ENCODE measurements at places on chromosomes 11 and 22. TPM values are rescaled to one million over a fixed set of nuclear protein-coding genes. Genes with fewer than 3 reads are reported as not detected.

Gene F2
- total RNA-seq: 2.4 TPM

Gene TXN2
- 141 TPM for total RNA-seq

Gene GGT1
- total RNA-seq: 75.3 TPM

Gene SMTNL1
- total RNA-seq: 0.37 TPM

Gene PGGHG
- 26.5 TPM for total RNA-seq

Gene FLRT1
- total RNA-seq: 0.79 TPM

Gene IFITM10
- 9.6 TPM for total RNA-seq

Gene FGF19
- total RNA-seq: 0.31 TPM

Gene IGLL1
- total RNA-seq: 24.6 TPM

Gene GLB1L3
- 15.6 TPM for total RNA-seq

Gene GUCY1A2
- 7.4 TPM for total RNA-seq

Gene EXPH5
- total RNA-seq: 0.62 TPM

Gene NOX4
- total RNA-seq: 3.0 TPM

Gene OR5AR1
- not detected for total RNA-seq

GRCh38 chr22:48091656-48092223 is 1329.3 kb downstream of the TBC1D22A start:
- H3K27me3 ChIP-seq: no peaks in the 10 kb centered on the region
- no peak overlapping the region for H3K4me3 ChIP-seq
- no peak overlapping the region for H3K27ac ChIP-seq
- DNase-seq: no peak
- no peaks in the 10 kb centered on the region for H3K36me3 ChIP-seq

DNA sequence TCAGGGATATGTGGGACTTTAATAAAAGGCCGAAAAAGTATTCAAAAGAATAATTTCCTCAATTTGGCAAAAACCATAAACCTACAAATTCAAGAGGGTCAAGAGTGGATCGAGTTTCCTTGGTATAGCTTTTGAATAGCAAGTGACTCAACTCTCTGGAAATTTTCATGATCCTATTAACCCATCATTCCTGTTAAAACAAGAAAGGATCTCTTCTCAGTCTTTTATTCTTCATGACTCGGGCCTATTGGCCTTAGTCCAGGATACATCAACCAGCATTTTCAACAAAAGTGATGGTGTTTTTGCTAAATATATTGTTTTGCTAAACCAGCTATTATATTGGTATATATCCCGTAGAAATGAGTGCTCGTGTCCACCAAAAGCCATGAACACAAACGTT is 110.3 kb downstream of the ATXN10 start:
- no peak overlapping the region for H3K27ac ChIP-seq
- DNase-seq: no peak
- H3K36me3 ChIP-seq: no peaks in the 10 kb centered on the region
- no peak overlapping the region for H3K4me3 ChIP-seq
- no peaks in the 10 kb centered on the region for H3K27me3 ChIP-seq

- H3K4me3 ChIP-seq: no peak overlapping the region
- no peak overlapping the region for H3K27ac ChIP-seq
- no peaks in the 10 kb centered on the region for H3K4me1 ChIP-seq
- H3K36me3 ChIP-seq: no peaks in the 10 kb centered on the region
- no peaks in the 10 kb centered on the region for H3K27me3 ChIP-seq
These were observed 19.4 kb downstream of the RCOR2 start for GRCh38 chr11:63897459-63898146.

DNA sequence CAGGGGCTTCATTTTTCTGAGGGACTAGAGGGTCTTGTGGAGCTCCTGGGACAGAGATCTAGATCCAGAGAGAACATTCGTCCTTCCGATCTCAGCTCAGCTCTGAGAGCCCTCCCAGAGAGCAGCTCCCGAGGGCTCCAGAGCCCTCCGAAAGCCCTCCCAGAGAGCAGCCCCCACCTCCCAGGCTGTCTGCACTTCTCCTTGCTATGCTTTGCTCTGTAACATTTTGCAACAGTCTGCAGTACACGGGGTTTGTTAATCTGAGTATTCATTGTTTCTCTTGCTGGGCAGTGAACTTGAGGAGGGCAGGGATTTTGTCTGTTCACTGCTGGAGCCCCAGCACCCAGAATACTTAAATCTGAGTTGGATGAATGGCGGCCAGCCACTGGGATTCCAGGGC is 2.6 kb downstream of the GGA1 start:
- no peaks in the 10 kb centered on the region for H3K27me3 ChIP-seq
- DNase-seq: peak; percentile 80
- no peak overlapping the region for H3K4me3 ChIP-seq
- H3K4me1 ChIP-seq: peaks cover 51% of the 10 kb centered on the region
- H3K36me3 ChIP-seq: no peaks in the 10 kb centered on the region

GRCh38 chr11:78898266-78898775 is 323.7 kb upstream of the NARS2 start:
- no peaks in the 10 kb centered on the region for H3K27me3 ChIP-seq
- H3K36me3 ChIP-seq: no peaks in the 10 kb centered on the region
- H3K4me3 ChIP-seq: no peak overlapping the region
- no peak for DNase-seq

- DNase-seq: peak; percentile 33
- H3K36me3 ChIP-seq: no peaks in the 10 kb centered on the region
- no peak overlapping the region for H3K4me3 ChIP-seq
These were observed 30.3 kb downstream of the TNKS1BP1 start for GRCh38 chr11:57294225-57295131.

- no peak overlapping the region for H3K27ac ChIP-seq
- no peak overlapping the region for H3K4me3 ChIP-seq
- no peaks in the 10 kb centered on the region for H3K4me1 ChIP-seq
- DNase-seq: no peak
- no peaks in the 10 kb centered on the region for H3K27me3 ChIP-seq
These were observed 27.1 kb downstream of the MYEOV start for GRCh38 chr11:69320756-69321741.

DNA sequence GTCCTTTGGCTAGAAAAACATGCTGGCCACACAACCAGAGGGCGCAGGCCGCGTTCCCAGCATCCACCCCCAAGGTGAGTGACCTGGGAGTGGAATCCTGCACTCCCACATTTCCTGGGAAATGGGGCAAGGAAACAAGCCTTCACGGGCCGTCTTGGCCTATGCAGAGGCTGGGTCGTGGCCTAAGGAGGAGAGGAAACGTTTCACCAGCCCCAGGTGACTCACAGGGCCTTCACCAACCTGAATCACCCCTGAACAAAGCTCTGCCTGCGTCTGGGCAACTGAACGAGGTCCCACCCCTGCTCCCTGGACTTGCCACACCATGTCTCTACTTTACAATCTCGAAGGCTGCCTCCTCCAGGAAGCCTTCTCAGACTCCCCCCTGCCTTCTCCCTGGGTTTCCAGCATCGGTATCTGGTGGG is 13.2 kb downstream of the MYH9 start:
- H3K27me3 ChIP-seq: no peaks in the 10 kb centered on the region
- H3K4me1 ChIP-seq: peaks cover 42% of the 10 kb centered on the region
- DNase-seq: no peak
- no peaks in the 10 kb centered on the region for H3K36me3 ChIP-seq

GRCh38 chr11:20712912-20713311 is 43.5 kb downstream of the NELL1 start:
- DNase-seq: no peak
- H3K27me3 ChIP-seq: no peaks in the 10 kb centered on the region
- no peaks in the 10 kb centered on the region for H3K4me1 ChIP-seq
- H3K27ac ChIP-seq: no peak overlapping the region
- no peaks in the 10 kb centered on the region for H3K36me3 ChIP-seq

DNA sequence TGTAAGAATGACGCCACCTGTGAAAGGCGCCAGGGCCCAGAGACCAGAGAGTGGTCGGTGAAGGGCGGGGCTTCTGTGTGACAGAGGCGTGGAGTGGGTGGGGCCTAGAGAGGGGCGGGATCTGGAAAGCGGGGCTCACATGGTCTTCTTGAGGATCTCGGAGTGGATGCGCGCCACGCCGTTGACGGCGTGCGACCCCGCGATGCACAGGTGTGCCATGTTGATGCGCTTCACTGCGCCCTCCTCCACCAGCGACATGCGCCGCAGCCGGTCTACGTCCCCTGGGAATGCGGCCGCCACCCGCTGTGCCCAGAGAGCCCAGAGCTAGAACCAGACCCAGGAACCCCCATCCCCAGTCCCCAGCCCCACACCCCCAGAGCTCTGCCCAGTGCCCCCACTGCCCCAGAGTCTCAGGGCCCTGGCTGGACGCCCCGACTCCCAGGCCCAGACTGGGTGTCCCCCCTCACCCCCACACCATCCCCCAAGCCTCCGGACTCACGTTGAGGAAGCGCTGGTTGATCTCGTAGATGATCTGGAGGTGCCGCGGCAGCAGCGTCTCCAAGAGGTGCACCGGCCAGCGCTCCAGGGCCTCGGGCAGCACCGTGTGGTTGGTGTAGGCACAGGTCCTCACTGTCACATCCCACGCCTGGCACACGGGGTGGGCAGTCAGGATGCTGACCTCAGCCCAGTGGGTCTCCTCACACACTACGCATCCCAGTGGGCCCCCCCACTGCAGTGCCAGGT is 6.2 kb downstream of the PYGM start:
- no peaks in the 10 kb centered on the region for H3K27me3 ChIP-seq
- no peak for DNase-seq
- no peaks in the 10 kb centered on the region for H3K36me3 ChIP-seq
- H3K4me1 ChIP-seq: peaks cover 18% of the 10 kb centered on the region
- no peak overlapping the region for H3K4me3 ChIP-seq
- no peak overlapping the region for H3K27ac ChIP-seq

DNA sequence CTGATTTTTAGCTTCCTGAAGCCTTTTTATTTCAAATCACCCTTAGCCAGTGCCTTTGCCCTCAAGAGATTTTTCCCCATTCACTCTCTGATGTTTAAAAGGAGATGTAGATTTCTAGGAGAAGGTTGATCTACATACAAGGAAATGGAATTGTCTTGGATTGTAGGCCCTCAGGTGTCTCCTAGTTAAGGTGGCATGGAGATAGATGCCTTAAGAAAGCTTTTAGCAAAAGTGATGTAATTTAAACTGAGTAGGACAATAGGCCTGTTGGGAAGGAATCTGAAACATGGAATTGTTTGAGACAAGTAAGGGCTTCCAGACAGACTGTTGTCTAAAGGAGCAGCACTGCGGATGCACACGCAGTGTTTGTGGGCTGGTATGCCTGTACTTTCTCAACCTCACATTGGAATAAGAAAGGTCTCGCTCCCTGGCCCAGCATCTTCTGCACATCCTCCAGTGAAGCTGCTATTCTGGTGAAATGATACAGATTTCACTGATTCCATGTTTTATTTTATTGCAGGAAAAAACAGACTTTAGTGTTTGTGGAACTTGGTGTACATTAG is 69.8 kb upstream of the SLC25A18 start:
- H3K36me3 ChIP-seq: no peaks in the 10 kb centered on the region
- H3K27me3 ChIP-seq: no peaks in the 10 kb centered on the region
- DNase-seq: no peak
- peaks cover 10% of the 10 kb centered on the region for H3K4me1 ChIP-seq
- H3K4me3 ChIP-seq: no peak overlapping the region

DNA sequence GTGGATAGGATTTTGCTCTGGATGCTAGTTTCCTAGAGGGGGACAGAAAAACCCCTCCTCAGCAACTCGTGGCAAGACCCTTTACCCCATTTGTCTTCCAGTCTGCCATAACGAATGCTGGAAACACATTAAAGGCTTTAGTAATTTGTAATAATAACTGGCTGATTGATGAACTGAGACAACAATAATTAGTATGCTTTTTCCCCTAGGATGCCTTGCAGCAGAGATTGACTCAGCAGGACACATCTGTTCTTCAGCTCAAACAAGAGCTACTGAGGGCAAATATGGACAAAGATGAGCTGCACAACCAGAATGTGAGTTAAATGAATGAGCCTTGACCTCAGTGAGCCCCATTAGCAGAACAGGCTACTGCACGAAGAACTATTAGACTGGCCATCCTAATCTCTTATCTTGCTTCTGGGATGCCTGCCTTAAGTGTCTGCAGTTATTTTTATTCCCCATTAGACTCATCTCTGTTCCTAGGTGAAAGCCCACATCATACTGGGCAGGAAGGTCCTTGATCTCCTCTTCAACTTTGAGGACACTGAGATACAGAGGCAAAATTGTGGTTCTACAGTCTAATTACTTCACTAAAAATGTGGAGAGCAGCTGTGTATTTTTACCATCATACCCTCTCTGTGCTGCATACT is 32.9 kb upstream of the DLAT start:
- H3K27me3 ChIP-seq: no peaks in the 10 kb centered on the region
- no peak for DNase-seq
- no peaks in the 10 kb centered on the region for H3K4me1 ChIP-seq
- no peaks in the 10 kb centered on the region for H3K36me3 ChIP-seq
- no peak overlapping the region for H3K4me3 ChIP-seq
- H3K27ac ChIP-seq: no peak overlapping the region

- H3K27me3 ChIP-seq: no peaks in the 10 kb centered on the region
- DNase-seq: peak; percentile 59
- H3K27ac ChIP-seq: no peak overlapping the region
- no peak overlapping the region for H3K4me3 ChIP-seq
- H3K4me1 ChIP-seq: peaks cover 11% of the 10 kb centered on the region
These were observed 80.6 kb upstream of the TIMP3 start for GRCh38 chr22:32720924-32721323.

DNA sequence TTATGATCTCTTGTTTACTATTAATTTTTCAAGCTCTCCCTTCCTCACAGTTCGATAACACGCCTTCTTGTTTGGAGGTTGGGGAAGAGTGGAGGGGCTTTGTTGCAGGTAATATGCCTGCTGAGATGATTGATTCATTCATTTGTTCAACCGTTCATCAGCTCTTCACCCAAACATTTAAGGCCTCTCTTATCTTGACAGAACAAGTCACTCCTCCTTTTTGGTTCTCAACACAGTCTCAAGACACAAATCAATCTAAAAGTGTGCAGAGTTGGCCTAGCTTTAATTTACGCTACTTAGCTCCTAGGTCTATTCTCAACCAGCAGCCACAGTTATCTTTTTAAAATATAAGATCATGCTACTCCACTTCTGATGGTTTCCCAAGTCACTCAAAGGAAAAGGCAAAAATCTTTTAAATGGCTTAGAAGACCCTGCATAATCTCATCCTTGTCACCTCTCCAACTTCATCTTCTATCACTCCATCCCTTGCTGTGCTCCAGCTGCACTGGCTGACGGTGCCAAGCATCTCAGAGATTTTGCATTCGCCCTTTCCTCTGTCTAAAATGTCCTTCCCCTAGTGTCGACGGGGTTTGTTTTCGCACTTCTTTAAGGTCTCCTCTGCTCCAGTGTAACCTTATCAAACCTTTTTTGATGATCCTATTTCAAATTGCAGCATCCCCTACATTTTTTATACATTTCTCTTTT is 60.3 kb downstream of the AMBRA1 start:
- no peaks in the 10 kb centered on the region for H3K27me3 ChIP-seq
- no peak overlapping the region for H3K4me3 ChIP-seq
- DNase-seq: no peak
- peaks cover 9% of the 10 kb centered on the region for H3K4me1 ChIP-seq

GRCh38 chr11:132674151-132674550 is 858.1 kb downstream of the OPCML start:
- H3K4me3 ChIP-seq: no peak overlapping the region
- DNase-seq: no peak
- H3K36me3 ChIP-seq: no peaks in the 10 kb centered on the region
- no peaks in the 10 kb centered on the region for H3K27me3 ChIP-seq
- no peak overlapping the region for H3K27ac ChIP-seq

Data from testis (tissue), 5 donors.